ENCODE measurements at places on chromosomes 13 and 19. TPM values are rescaled to one million over a fixed set of nuclear protein-coding genes. Genes with fewer than 3 reads are reported as not detected.

DIAPH3 gene
- 19.0 TPM for total RNA-seq

C3 gene
- 0.74 TPM for total RNA-seq

CD33 gene
- total RNA-seq, result 0.13 TPM

ATP4B gene
- not detected for total RNA-seq

SHD gene
- total RNA-seq, result not detected

PSG7 gene
- total RNA-seq, result not detected

OR4F17 gene
- not detected for total RNA-seq

SSC5D gene
- 0.63 TPM for total RNA-seq

SYNGR4 gene
- total RNA-seq, result not detected

PLVAP gene
- total RNA-seq, result not detected

SH2D3A gene
- 18.1 TPM for total RNA-seq

C19orf81 gene
- total RNA-seq, result 0.67 TPM

SMIM44 gene
- total RNA-seq, result not detected

KANK3 gene
- total RNA-seq, result 1.0 TPM

KISS1R gene
- total RNA-seq, result 6.7 TPM

CLC gene
- total RNA-seq, result not detected

Measured in activated CD8-positive, alpha-beta memory T cell treated with anti-CD3 and anti-CD28 coated beads for 36 hours (primary cell).